ENCODE measurements at places on chromosomes 13 and 19. TPM values are rescaled to one million over a fixed set of nuclear protein-coding genes. Genes with fewer than 3 reads are reported as not detected.
A peak's percentile ranks its signal among the peaks of the same experiment; 100 is the strongest.

HTR2A gene
- total RNA-seq, result 1.4 TPM

DNA sequence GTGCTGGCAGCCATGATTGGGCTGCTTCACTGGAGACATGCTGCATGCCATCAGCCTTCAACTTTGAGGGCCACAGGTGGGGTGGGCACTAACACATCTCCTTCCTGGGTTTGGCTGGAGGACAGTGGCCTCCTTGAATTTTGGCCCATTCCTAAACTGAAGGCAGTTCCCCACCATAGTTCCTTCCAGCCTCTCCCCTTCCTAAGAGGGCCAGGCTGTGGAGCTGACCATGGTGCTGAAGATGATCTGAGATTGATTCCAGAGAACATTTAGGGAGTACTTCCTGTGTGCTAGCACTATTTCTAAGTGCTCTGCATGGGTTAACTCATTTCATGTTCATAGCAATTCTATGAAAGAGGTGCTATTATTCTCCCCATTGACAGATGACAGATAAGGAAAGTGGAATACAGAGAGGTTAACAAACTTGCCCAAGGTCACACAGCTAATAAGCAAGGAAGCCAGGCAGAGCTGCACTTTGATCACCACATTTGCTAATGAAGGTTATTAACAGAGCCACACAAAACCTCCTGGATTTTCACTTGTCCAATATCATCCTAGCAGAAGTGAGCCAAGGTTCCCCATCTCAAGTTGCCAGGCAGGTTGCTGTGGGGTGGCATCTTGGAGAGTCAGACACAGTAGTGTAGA is 175.3 kb downstream of the ZIC5 start:
- H3K27ac ChIP-seq, result no peak overlapping the region
- H3K36me3 ChIP-seq, result no peaks in the 10 kb centered on the region
- DNase-seq, result peak; percentile 23
- H3K27me3 ChIP-seq, result no peaks in the 10 kb centered on the region
- H3K4me3 ChIP-seq, result no peak overlapping the region
- H3K4me1 ChIP-seq, result no peaks in the 10 kb centered on the region

DNA sequence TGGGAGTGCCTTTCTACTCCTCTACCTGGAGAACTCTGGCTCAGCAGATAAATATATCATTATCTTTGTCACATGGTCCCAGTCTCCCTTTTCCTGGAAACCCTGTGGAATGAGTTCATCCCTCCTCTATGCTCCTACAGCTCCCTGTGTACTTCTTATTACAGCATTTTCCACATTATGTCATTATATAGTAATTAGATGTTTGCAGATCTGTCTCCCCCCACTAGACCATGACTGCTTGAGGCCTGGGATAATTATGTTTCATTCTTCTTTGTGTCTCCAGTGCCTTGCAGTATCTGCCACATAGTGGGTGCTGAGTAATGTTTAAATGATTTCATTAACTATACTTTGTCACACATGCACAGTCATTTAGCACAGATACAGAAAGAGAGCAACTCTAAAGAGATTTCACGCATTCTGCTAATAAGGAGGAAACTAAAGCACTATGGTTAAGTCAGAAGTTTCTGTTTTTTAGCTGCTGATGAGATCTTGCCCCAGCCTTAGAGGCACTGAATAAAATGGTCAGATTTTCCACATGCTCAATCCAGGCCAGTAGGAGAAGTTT is 66.1 kb upstream of the DIAPH3 start:
- no peak overlapping the region for H3K27ac ChIP-seq
- H3K27me3 ChIP-seq, result no peaks in the 10 kb centered on the region

KLHL1 gene
- 0.16 TPM for total RNA-seq

GRCh38 chr13:24071423-24072075 is 89.0 kb upstream of the SPATA13 start:
- DNase-seq, result no peak
- no peaks in the 10 kb centered on the region for H3K36me3 ChIP-seq
- no peak overlapping the region for H3K27ac ChIP-seq
- H3K27me3 ChIP-seq, result no peaks in the 10 kb centered on the region

MADCAM1 gene
- 2.2 TPM for total RNA-seq

DNA sequence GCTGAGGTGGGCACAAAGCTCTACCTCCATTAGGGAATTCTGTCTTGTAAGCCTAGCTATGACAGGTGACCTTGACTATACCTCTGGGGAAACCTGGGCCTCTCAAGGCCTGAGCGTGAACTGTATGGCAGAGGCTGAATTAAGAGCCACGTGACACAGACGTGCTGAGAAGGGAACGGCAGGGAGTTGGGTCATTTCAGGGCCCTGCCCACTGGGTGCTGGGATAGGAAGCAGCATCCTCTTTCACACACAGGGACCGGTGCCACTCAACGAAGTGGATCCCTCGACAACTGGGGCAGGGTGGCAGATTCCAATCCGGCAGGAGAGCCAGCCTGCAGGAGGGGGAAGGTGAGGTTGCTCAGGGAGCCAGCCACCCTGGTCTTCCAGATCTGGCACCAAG is 9.2 kb downstream of the ASF1B start:
- H3K27me3 ChIP-seq, result no peaks in the 10 kb centered on the region
- no peak overlapping the region for H3K27ac ChIP-seq
- H3K4me3 ChIP-seq, result no peak overlapping the region
- H3K4me1 ChIP-seq, result peaks cover 3% of the 10 kb centered on the region
- DNase-seq, result no peak

Data from testis (tissue), 5 donors.